ENCODE measurements at places on chromosomes 11 and 22.

GRCh38 chr22:24319451-24319850, 48.8 kb downstream of the SPECC1L start:
- no peak for DNase-seq

DNA sequence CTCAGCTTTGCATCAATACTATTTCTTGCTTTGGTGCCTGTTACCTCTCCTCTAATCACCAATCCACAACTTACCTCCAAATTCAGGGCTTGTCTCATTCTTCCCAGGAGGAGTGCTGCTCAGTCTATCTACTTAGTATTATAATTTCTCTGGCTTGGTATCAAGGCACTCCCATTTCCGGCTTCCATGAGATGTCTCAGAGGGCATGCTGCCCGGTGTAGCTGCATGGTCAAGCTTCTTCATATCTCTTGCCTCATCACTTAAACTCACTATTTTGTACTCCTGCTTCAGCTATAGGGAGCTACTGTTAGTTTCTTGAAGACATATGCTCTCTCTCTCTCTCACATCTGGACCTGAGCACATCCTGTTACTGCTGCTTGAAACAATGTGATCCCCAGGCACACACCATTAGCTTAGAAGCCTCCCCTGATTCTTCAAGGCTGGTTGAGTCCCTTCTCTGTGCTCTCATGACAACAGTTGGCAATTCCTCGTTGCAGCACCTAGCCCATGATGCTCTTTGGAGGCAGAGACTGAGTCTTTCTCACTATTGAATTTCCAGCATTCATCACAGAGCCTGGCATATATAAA, 182.8 kb upstream of the SYN3 start:
- no peak for DNase-seq

DNA sequence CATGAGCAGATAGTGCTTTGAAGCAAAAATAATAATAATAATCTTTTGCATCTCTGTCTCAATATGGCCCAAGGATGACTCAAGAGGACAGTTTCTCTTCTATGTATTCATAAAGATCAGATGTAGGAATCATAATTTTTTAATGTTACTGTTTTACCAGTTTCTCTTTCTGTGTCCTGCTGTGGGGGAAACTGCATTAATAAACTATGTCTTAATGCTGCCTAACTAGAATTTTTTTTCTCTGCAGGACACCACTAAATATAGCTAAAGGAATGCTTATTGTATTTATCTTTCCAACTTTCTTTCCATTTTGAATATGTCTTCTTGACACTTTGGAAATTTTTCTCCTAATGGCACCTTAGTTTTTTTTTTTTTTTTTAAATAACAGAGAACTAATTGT, 6.5 kb downstream of the FJX1 start:
- DNase-seq: no peak

DNA sequence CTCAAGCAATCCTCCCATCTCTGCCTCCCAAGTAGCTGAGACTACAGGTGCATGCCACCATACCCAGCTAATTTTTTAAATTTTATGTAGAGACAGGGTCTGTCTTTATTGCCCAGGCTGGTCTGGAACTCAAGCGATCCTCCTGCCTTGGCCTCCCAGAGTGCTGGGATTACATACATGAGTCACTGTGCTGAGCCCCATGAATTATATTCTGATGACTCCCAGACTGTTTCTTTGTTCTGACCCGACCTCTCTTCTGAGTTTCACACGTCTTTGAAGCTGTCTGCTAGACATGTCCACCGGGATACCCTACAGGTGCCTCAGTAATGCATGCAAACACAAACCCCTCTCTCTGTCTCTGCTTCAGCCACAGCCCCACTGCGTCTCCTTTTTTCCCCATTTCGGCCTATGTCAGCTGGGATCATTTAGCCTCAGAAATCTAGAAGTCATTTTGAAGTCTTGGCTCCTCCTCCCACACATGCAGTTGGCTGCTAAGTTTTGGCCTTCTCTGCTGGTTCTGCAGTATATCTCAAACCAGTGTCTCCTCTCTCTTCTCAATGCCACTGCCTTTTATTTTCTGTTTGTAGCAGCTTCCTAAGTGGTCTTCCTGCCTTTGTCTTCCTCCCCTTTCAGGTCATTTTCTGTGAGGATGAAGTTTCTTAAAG, 4.8 kb downstream of the VPS26B start:
- no peak for DNase-seq

DNA sequence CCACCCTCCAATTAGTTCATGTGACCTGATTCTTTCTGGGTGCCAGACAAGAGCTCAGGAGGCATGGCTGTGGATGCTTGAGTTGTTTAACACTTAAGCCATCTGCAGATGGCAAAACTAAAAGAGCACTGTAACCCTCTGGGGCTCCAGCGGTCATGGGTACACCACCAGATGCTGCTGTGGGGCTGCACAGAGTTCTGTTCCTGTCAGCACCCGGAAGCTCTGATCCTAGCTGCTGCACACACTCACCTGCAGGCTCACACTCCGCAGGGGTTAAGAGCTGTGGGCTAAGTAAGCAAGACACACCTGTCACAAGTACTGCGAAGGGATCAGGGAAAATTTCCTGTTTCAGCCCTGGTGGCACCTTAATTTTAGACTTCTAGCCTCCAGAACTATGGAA, 307.8 kb downstream of the C11orf87 start:
- DNase-seq: no peak

DNA sequence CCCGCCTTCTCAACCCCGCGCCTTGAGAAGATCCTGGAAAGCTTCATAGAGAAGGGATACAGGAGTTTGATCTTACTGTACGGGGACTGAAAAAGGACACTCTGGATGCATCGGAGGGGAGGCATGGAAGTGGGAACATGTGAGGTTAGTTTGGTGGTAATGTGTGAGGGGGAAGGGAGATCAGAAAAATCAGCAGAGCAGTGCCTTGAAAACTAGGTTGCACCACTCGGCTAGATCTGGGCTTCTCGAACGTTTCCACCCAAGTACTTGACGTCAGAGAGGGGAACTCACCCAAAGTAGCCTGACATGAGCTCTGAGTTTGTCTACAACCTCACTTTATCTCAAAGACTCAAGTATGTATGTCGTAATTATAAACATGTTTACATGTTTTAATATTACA, 14.5 kb downstream of the USP35 start:
- no peak for DNase-seq

DNA sequence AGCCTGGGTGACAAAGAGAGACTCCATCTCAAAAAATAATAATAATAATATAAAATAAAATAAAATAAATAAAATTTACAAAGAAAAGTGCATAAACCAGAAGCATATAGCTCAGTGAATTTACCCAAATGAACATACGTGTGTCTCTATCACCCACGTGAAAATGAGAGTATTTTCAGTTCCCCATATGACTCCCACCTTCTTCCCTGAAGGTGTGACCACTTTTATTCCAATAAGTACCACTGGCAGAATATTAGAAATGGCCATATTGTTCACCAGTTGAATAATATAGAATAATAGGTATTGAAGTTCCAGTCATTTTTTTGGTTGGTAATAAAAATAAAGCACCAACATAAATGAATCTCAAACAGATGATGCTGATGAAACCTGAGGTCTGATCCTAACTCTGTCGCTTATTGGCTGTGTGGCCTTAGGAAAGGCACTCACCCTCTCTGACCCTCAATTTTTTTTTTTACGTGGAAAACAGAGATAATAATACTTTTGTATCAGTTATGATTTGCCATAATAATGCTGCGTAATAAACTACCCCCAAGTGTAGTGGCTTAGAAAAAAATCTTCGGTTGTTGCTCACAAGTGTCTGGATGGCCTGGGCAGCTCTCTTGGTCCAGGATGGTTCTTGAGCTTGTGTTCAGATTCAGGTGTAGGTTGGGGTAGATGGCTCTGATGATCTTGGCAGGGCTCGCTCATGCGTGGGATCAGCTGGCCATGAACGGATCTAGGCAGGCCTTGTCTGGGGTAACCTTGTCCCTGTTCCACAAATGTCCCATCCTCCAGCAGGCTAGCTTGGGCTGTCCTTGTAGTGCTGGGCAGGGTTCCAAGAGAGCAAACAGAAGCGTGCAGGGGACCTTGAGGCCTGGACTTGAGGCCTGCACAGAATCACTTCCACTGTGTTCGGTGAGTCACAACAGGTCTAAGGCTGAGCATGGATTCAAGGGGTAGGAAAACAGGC, 88.1 kb downstream of the MYO18B start:
- no peak for DNase-seq

- no peak for DNase-seq
Observed at GRCh38 chr11:3126901-3127691, 38.0 kb downstream of the OSBPL5 start.

GRCh38 chr11:33987975-33988580, 63.5 kb upstream of the CAPRIN1 start:
- DNase-seq: peak; percentile 69

- DNase-seq: no peak
Observed at GRCh38 chr11:72008728-72009127, 10.0 kb downstream of the IL18BP start.

DNA sequence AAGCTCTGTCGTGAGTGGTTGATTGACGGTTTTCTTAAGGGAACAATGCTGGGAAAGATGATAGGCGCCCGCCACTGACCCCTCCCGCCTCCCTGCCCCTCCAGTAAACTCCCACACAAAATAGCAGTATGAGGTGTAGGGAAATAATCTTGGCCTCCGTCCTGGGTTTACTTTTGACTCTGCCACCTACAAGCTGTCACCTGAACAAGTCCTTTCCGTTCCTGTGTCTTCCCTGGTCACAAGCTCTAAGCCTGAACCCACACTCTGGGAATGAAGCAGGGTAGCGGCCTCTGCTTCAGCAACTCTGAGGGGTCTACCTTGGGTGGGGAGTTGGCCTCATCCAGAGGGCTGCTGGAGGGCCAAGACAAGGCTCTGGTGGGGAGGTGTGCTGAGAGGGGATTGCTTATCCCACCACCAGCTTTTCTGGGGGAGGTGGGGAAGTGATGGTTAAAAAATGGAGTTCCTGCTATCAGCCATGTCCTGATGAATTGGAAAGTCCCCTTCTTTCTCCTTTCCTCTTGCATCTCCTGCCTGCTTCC, 87.8 kb downstream of the CEP164 start:
- DNase-seq: no peak

- no peak for DNase-seq
Observed at GRCh38 chr11:48005136-48005535, 24.8 kb downstream of the PTPRJ start.

DNA sequence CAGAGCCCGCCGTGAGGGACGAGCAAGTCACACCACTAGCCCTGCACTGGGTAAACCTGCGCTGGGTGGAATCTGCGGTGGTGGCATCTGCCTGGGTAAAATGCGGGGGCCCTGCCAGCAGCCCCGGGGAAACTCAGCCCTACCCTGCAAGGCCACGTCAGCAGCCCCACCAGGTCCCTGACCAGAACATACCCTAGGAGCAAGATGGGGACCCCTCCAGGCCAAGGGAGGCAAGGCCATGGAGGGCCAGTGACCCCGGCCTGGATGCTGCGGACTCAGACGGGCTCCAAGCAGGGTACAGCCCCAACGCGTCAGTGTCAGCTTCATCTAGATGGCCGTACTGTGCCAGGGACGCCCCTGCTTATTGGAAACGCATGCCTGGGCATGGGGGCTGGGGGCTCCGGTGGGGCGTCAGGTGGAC, 26.3 kb downstream of the TOLLIP start:
- DNase-seq: no peak

- DNase-seq: no peak
Observed at GRCh38 chr11:75430714-75431532, 2.1 kb downstream of the KLHL35 start.

DNA sequence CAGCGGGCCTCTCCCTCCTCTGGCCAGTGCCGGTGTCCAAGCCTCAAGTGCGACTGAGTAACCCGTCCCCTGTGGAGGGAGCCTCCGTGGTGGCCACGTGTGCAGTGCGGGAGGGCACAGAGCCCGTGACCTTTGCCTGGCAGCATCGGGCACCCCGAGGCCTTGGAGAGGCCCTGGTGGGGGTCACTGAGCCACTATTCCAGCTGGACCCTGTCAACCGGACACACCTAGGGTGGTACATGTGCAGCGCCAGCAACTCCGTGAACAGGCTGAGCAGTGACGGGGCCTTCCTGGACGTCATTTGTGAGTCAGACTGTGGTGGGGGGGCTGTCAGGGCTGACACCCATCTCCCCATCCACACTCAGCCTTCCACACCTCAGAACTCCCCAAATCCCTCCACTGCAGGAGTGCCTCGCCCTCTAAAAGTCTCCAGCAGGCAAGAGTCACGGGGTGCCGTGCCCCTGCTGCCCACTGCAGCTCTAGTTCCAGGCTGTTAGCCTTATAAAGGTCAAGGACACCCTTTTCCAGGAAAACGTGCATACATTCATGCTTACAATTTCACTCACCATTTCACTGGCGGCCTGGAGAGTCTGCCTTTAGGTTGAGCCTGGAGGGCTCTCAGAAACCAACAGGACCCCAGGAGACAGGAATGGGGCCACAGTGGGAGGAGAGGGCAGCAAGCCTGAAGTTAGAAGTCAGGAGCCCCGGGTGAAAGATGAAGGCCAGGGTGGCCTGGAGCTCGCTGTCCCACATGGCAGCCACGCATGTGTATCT, 2.6 kb downstream of the VSIG10L2 start:
- no peak for DNase-seq

DNA sequence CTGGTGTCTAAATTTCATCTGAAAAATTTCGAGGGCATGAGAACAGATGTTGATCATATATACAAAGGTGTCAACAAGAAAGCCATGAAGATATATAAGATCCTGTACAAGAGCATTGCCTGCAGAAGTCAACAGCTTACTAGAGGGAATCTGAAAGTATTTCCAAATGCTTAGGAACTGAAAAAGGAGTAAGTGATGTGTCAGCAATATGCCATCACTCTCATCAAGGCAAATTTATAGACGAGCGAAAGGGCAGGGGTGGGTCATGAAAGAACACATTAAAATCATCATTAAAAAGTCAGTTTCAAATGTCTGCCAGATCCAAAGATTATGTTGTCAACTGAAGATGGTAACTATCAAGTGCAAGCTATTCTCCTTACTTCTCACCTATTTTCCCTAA, 1299.0 kb downstream of the LRRC4C start:
- DNase-seq: no peak

- DNase-seq: no peak
Observed at GRCh38 chr11:68905421-68906360, 2.0 kb downstream of the IGHMBP2 start.

- DNase-seq: no peak
Observed at GRCh38 chr11:26823963-26824362, 102.1 kb upstream of the SLC5A12 start.

DNA sequence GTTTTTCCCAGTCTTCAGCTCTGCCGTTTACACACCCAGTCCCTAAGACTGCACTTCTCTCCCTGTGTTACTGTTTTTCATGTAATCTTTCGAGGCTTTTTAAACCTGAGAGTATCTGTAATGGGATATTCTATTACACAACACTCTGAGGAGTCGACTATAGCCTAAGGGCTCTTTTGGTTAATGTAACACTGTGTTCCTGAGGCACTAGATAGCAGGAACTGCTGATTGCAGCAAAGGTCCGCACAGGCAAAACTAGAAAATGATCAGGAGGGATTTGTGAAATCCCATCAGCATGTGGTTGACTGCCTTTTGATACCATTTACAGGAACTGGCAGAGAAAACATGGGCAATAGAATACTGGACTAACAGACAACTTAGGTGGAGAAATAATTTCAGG, 512.3 kb upstream of the RAG2 start:
- no peak for DNase-seq

- DNase-seq: no peak
Observed at GRCh38 chr11:129943036-129943435, 47.7 kb upstream of the NFRKB start.

GRCh38 chr22:40212121-40212520, 34.4 kb downstream of the TNRC6B start:
- DNase-seq: no peak
